ENCODE measurements at places on chromosomes 16 and 17. TPM values are rescaled to one million over a fixed set of nuclear protein-coding genes. Genes with fewer than 3 reads are reported as not detected.

GRCh38 chr16:30951193-30951592 lies 2.3 kb downstream of the ORAI3 start:
- DNase-seq = no peak

GRCh38 chr17:43778337-43779144 lies at the start of gene DUSP3:
Gene DUSP3, minus strand, starts transcription at chr17:43778977. Its CDS starts 53 bp downstream, at chr17:43778924.
- DNase-seq = peak; percentile 97

DNA sequence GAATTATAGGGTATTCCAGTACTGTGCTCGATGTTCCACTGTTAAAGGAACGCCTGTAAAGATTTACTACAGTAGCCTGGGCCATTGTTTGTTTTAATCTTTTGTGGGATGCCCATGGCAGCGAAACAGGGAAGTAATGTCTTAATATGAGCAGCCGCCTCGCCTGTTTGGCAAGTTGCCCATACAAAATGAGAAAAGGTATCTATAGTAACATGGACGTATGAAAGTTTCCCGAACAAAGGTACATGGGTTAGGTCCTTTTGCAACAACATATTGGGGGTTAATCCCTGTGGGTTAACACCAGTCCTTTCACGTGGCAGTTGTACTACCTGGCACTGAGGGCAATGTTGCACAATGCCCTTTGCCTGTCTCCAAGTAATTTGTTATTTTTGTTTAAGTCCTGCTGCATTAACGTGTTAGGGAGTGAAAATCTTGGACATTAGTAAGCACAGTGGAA lies 21.1 kb upstream of the TMC5 start:
- DNase-seq = no peak

DNA sequence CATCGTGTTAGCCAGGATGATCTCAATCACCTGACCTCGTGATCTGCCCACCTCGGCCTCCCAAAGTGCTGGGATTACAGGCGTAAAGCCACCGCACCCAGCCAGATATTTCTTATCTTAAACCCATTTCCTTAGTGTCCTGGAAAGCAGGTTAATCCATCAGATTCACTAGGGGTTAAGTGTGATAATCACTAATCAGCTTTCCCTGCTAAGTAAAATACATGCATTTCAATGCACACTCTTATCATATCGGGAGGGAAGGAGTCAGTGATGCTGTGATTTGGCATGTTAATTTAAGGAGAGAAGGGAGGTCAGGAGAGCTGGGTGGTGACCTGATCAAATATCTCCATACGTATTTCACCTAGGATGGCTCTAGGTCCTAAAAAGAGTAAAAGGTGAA lies 29.1 kb downstream of the STAT3 start:
- no peak for DNase-seq

DNA sequence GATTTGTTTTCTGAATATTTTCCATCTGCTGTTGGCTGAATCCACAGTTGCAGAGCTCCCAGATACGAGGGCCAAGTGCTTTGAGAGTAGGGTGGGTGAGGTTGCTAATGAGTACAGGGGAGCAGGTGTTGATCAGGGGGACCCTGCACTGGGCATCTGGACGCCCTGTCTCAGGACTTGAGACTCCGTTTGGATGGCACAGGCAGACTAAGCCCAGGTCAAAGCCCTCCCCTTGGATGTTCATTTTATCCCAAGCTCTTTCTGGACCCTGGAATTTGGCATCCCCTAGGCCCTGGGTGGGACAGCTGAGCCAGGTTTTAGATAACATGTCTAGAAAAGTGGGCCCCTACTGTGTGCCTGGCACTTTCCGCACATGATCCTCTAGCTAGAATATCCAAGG lies 12.1 kb downstream of the USP6 start:
- DNase-seq = no peak

GRCh38 chr17:38417210-38417951 lies 10.9 kb upstream of the ARHGAP23 start:
- no peak for DNase-seq

GRCh38 chr17:45676695-45677094 lies 107.4 kb upstream of the CRHR1 start:
- no peak for DNase-seq

DNA sequence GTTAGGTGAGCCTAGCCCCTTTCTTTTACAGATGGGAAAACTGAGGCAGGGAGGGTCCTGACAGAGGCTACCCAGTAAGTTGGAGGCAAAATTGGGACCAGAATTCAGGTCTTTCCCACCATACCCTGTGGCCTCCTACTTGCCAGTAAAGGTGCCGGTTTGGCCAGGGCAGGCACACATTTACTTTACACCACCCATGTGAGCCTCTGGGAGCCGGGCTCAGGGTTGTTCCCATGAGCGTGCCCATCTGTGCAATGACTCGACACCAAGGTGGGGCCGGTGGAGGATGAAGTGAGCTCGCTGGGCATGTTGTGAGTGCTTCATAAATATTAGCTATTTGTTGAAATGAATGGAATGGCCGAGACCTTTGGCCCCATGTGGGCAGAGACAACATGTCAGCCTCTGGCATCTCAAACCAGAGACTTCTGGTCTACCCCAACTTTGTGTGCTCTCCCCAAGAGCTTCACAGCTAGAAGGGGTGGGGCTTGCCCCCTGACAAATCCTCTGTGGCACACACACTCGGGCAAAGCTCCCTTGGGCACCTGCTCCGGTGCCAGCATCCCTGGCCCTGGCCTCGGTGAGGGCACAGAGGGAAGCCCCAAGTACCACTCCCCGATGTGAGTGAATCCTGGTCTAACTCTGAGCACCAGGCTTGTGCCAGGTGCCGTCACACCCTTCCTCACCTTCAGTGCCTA lies 60.1 kb downstream of the SRCIN1 start:
- DNase-seq = no peak

GRCh38 chr17:56601591-56601990 lies 8.1 kb downstream of the NOG start:
- no peak for DNase-seq

DNA sequence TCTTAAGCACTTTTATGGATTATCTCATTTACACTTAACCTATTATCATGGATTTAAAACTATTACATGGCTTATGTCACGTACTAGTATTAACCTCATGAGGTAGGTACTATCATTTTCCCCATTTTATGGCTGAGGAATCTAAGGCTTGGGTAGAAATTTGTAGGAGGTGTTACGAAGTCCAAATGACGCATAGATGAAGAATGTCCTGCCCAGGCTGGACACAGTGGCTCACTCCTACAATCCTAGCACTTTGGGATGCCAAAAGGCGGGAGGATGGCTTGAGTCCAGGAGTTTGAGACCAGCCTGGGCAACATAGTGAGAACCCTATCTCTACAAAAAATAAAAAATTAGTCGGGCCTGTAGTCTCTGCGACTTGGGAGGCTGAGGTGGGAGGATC lies 4.8 kb upstream of the C1QL1 start:
- no peak for DNase-seq

- DNase-seq = no peak
Measured at GRCh38 chr16:27839419-27839818, 224.1 kb downstream of the GSG1L start.

DNA sequence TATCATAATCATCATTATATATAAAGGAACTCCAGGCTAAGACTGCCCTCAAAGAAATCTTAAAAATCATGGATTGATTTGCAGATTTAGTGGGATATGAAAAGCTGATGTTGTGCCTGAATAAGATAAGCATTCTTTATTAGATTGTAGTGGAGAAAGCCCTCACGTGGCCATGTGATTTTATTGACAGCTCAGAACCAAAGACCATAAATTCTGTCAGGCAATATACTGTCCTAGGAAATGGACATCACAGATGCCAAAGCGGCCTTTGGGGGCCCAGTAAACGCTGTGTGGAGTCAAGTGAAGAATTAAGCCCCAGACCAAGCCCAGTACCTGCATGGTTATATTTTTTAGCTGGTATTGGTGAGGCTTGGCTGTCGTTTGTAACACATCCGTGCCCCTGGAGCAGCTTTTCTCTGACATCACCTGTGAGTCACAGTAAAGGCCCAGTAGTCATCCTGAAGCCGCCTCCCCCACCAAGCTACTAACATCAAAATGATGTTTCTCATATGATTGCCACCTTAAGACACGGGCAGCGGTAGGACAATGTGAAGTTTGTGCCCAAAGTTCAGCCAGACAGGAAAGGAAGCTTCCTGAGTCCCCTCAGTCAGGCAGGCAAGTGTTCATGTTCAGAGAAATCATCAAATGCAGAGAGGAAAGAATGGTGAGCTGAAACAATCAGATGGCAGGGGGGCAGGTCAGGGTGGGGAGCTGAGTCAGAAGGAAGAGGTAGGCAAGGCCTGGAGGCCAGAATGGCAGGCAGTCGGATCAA lies 209.4 kb downstream of the IRX3 start:
- peak; percentile 58 for DNase-seq

GRCh38 chr16:3198334-3199072 lies 10.5 kb downstream of the OR1F1 start:
- DNase-seq = no peak

- DNase-seq = no peak
Measured at GRCh38 chr16:349211-349610, 3.3 kb downstream of the AXIN1 start.

GRCh38 chr17:67818110-67819002 lies 6.9 kb upstream of the BPTF start:
- DNase-seq = no peak

- no peak for DNase-seq
Measured at GRCh38 chr17:57357830-57358430, 101.6 kb downstream of the MSI2 start.

- DNase-seq = no peak
Measured at GRCh38 chr17:63930951-63931575, 1.1 kb downstream of the CD79B start.

GRCh38 chr17:71202449-71202848 lies 918.4 kb upstream of the SOX9 start:
- no peak for DNase-seq

- no peak for DNase-seq
Measured at GRCh38 chr16:58492066-58492465, 7.9 kb upstream of the NDRG4 start.

- DNase-seq = no peak
Measured at GRCh38 chr16:19876501-19877059, 8.1 kb downstream of the GPRC5B start.

DNA sequence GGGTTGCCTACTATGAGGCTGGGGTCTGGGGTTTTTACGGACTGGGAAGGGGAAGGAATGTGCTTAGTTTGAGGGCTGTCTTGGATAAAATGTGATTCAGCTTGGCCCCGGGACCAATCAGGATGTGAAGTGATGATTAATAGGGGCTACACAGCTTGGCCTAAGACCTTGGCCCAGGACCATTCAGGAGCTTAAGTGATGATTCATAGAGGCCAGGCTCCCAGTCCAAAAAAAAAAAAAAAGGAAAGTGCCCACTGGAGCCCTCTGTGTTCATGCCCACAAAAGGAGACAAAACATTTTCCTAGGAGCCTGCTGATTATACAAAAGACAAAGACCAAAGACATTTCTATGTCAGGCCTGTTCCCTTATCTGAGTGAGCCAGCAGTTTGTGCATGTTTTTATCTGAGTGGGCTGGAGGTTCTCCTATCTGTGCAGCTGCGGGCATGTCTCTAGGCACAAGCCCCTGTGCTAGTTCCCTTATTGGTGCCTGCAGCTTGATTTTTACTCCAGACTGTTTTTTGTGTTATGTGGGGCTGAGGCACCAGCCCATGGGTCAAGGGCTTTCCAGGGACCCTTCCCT lies 898.2 kb upstream of the GOT2 start:
- no peak for DNase-seq

- DNase-seq = peak; percentile 96
Measured at GRCh38 chr16:57893559-57894389, 77.2 kb downstream of the CNGB1 start.

GRCh38 chr17:13085578-13085977 lies 67.8 kb upstream of the ELAC2 start:
- DNase-seq = no peak

- no peak for DNase-seq
Measured at GRCh38 chr17:16483021-16483645, 8.9 kb downstream of the LRRC75A start.

- no peak for DNase-seq
Measured at GRCh38 chr16:35425270-35425669, 1965.9 kb downstream of the TP53TG3F start.

GRCh38 chr17:65978871-65979270 lies 213.1 kb downstream of the CEP112 start:
- no peak for DNase-seq

DNA sequence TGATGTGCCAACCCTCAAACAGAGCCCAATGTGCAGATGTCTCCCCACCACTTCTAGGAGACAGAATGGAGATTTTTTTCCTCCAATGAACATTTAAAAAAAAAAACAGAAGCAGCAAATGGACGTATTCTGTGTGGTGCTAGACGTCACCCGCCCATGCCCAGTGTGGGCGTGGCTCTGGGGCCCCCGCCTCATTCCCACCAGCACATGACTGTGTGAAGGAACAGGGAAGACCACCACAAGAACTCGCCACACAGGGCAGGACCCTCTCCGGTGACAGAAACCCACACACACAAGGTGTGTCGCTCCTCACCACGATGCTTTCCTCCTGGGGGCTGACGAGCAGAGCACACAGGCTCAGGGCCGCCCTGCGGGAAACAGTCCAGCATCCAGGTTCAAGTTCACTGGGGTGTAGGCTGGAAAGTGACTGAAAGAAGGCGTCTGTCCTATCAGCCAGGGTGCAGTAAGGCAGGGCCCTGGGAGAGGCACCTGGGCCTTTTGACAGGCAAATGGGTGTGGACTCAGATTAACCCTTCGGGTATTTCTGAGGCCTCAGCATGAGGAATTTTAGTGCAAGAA lies 53.5 kb downstream of the KLHDC4 start:
- no peak for DNase-seq

- no peak for DNase-seq
Measured at GRCh38 chr17:70138291-70138865, 31.0 kb upstream of the KCNJ2 start.

DNA sequence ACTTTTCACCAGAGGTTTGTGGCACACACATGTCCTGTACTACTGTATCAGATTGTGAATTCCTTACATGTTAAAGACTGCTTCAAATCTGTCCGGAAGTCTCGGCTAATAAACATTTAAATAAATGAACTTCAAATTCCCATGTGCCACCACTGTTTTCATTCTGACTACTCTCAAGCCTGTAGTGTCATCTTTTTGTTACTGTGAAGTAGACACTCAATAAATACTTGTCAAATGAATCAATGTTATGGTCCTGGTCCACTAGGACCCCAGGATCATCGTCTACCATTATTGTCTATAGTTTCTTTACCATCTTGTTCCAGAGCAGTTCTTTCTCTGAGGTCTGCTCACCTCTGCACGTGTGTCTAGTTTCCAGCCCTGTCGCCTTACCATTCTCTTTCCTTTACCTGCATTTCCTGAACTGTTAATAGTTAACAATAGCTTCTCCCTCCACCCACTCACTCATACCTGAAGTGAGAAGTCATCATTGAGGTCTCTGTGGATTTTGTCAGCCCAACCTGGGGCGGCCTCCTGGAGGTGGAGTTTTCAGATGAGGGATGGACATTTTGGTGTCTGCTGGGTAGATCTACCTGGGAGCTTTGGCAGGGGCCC lies 333.0 kb downstream of the SEC14L1 start:
- no peak for DNase-seq

- DNase-seq = peak; percentile 70
Measured at GRCh38 chr16:78444-79150, 572 bp downstream of the MPG start.

Gene HBA2
- total RNA-seq = not detected

Gene SCNN1B
- total RNA-seq = 18.8 TPM

Gene TIGD7
- total RNA-seq = 3.2 TPM

Gene TPPP3
- not detected for total RNA-seq

Gene KRT20
- not detected for total RNA-seq

Gene GSE1
- 12.1 TPM for total RNA-seq

Gene CDC6
- 8.3 TPM for total RNA-seq

Gene MT1E
- total RNA-seq = 176 TPM

Gene NOTUM
- total RNA-seq = under 0.01 TPM

Gene SLC7A6
- total RNA-seq = 10.9 TPM

Gene CRHR1
- total RNA-seq = not detected

All from lung microvascular endothelial cell (primary cell).